ENCODE measurements at places on chromosomes 1 and 21.

GRCh38 chr21:29287383-29287782, 11.3 kb upstream of the BACH1 start:
- DNase-seq: no peak

GRCh38 chr1:6508816-6509189, 17.3 kb upstream of the PLEKHG5 start:
- DNase-seq: no peak

GRCh38 chr1:202684716-202685115, 25.5 kb downstream of the SYT2 start:
- no peak for DNase-seq

- DNase-seq: no peak
Observed at GRCh38 chr1:11602424-11602823, 51.8 kb downstream of the FBXO2 start.

DNA sequence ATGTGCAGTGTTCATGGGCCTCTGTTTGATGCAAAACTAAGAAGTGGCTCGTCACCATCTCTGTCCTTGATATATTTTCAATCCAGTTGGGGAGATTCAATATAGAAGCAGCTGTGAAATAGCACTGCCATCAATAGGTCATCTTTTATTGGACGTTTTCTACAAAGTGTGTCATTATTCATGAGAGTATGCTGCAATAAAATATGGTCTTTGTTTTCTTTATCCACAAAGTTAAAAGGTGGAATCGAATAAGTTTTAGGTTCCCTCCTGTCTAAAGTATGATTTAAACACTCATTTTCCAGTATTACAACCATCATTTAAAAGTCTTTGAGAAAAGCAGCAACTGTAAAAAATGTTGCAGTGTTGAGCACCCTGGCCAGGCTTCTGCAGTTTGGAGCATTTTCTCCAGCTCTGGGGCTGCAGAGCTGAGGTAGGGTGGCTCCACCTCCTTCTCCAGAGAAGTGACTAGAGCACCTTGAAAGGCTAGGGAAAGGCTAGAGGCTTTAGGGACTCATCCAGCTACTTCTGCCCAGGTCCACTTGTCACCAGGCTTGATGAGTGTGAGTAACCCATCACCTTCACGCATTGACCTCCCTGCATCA, 56.5 kb upstream of the DNAH14 start:
- DNase-seq: no peak

GRCh38 chr1:111948209-111949171, 41.0 kb downstream of the KCND3 start:
- no peak for DNase-seq

GRCh38 chr21:31363720-31364119, 19.7 kb upstream of the TIAM1 start:
- DNase-seq: no peak

GRCh38 chr21:31180256-31181081, 142.2 kb upstream of the KRTAP19-8 start:
- no peak for DNase-seq

DNA sequence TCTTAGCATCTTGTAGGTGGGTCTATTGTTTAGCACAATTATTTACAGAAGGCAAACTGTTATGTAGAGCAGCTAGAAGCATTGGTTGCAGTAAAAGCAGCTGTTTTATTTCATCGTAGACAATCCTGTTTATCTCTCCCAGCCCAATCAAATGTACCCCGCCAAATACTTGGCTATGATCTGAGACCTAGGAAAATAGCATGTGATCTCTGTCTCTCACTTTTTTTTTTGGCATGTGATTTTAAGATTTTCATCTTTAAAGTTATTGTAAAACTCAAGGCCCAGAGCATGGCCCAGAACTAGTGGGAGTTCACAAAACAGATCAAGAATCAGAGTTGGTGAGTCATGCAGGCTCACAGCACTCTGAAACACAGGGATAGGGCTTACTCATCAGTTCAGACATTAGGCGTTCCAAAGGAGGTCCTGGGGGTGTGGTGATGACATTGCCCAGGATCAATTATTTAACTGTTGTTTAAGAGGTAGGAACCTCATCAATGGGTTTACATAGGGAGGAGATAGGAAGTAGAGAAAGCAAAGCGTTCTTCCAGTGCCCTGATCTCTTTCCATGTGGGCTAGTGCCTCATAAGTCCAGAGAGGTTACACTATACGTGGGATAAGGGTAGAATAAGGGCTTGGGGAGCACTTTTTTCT, 40.2 kb downstream of the TBX19 start:
- DNase-seq: no peak

All from WERI-Rb-1 (cell line).